ENCODE measurements at places on chromosomes 2 and 18.

DNA sequence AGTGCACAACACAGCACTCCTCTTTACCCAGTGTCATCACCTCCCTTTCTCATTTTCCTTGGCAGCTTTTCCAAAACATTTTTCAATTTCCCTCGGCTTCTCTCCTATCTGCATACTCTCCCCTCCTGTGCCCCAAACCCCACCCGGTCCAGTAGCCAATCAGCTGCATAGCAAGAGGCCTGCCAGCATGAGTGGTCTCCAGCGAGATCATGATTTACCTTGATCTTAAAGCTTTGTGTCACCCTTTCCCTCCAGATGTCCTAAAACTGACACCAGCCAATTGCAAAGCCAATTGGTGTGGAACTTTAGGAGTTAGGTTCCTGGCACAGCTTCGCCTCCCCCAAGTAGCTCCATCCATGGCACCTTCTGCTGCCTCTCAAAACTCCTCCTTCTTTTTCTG, 45.2 kb upstream of the SH3RF3 start:
- DNase-seq, result no peak

DNA sequence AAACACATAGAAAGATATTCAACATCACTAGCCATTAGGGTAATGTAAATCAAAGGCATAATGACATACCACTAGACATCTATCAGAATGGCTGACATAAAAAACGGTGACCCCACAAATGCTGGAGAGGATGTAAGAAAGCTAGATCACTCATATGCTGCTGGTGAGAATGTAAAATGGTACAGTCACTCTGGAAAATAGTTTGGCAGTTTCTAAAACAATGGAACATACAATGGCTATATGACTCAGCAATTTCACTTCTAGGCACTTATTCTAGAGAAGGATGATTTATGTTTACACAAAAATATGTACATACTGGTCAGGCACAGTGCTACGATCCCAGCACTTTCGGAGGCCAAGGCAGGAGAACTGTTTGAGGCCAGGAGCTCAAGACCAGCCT, 87.3 kb downstream of the COLEC12 start:
- no peak for DNase-seq

- no peak for DNase-seq
These were observed 95.6 kb upstream of the NABP1 start for GRCh38 chr2:191582355-191582754.

DNA sequence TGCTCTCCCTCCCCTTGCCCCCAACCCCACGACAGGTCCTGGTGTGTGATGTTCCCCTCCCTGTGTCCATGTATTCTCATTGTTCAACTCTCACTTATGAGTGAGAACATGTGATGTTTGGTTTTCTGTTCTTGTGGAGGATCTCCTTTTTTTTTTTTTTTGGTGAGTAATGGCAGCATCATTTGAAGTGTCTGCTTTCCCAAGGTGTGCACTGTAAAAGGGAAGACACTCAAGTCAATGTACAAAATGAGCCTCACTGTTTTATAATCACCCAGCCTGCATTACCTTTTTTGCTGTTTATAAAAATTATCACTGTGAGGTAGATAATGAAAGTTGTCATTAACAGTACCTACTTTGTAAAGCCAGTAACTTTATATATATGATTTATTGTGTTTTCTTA, 56.9 kb downstream of the INSIG2 start:
- DNase-seq, result no peak

GRCh38 chr2:74072565-74072964, 75.1 kb downstream of the BOLA3 start:
- no peak for DNase-seq

DNA sequence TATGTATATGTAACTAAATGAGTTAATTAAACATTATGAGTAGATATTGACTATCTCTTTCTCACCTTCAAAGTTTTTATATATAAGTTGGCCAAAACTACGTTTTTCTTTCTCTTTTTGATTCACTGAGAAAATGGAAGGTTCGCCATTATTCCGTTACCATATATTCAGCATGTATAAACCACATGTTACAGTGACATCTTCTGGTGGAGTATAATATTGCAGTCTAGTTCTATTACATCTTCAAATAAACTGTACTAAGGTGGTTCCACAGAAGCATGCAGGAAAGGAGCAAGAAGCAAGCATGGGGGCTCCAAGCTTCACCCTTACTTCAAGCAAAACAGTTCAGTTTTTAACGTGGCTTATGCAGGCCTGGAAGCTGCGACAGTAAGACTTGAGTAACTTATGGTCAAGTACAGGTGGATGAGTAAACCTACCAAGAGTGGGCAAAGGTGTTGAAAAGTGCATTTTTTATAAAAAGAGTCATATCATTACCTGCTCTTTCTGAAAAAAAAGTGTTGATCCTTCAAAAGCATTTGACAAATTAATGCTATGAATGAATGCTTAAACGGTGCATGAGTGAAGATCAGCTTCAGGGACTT, 129.8 kb upstream of the RAB6C start:
- DNase-seq, result peak; percentile 75

DNA sequence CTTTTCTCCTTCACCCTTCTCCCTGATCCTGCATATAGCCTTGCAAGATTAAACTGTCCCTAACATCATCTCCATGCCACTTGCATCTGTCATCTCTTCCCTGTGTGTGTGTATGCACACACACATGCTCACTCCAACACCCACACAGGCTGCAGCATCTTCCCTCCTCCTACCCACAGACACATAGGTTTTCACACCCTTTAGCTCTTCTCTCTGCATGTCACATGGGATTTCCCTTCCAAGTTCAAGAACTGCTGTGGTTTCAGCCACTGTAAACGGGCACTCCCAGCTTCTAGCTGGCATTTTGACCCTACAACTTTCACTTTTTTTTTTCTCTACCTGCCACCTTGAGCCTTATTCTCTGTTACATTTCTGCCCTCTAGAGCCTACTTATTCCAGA, 6.4 kb downstream of the CELF4 start:
- DNase-seq, result no peak

DNA sequence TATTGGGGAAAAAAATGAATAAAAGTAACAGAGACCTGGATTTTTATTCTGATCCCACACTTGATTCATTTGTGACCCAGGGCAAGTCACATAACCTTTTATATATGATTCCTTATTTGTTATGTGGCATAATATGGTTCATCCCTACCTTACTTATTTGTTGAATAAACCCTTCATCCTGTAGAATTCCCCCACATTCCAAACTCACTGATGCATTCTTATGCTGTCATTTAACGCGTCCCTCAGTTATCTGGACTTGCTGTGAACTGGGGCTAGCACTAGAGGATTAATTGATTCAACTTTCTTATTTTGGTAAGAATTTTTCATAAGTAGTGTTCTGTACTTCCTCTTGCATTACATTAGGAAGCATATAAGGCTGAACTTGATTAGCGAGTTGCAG, 384.7 kb upstream of the RAB12 start:
- DNase-seq, result no peak

- DNase-seq, result no peak
These were observed 246.4 kb downstream of the KLHL29 start for GRCh38 chr2:23631389-23631788.

- DNase-seq, result no peak
These were observed 448.2 kb downstream of the METTL4 start for GRCh38 chr18:2123077-2123476.

DNA sequence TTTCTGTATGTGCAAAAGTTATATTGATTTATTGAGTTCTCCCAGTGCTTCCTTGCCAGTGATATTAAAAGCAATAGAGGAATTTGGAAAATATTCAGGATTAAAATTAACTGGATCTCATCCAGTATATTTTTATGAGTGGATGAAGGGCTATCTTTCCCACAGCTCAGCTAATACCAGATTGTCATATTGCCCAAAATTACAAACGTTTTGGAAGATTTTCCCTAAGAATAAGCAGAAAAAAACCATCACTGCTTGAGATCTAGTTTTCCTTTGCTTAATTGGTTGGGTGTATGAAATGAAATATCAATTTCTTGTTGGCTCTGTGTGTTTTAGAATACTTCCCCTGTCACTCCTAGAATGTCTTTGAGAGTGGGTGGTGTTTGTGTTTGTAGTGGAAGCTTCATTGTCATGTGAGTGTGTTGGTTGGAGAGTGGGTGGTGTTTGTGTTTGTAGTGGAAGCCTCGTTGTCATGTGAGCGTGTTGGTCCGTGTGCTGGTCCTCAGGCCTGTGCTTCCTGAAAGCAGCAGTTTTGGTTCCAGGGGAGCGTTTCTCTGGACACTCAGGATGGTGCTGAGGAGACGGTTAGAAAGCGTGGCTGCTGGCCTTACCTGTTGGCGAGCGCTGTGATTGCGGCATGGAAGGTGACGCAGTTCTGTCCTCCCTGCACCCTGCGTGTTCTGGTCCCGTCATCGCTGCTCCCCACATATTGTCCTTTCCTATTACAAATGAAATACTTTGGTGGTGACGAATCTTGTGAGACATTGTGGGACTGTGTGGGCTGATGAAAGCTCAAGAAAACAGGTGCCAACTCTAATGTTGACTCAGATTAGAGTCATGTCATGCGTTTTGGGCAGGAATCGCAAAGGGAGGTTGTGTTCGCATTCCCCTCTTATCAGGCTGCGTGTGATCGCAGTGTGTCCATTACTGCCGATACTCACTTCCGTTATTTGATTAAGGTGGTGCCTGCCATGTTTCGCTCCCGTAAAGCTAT, 12.4 kb downstream of the ASB1 start:
- peak; percentile 78 for DNase-seq

GRCh38 chr2:241570961-241571581, 12.5 kb downstream of the BOK start:
- no peak for DNase-seq

GRCh38 chr2:200338692-200339091, 32.2 kb downstream of the SPATS2L start:
- DNase-seq, result no peak

DNA sequence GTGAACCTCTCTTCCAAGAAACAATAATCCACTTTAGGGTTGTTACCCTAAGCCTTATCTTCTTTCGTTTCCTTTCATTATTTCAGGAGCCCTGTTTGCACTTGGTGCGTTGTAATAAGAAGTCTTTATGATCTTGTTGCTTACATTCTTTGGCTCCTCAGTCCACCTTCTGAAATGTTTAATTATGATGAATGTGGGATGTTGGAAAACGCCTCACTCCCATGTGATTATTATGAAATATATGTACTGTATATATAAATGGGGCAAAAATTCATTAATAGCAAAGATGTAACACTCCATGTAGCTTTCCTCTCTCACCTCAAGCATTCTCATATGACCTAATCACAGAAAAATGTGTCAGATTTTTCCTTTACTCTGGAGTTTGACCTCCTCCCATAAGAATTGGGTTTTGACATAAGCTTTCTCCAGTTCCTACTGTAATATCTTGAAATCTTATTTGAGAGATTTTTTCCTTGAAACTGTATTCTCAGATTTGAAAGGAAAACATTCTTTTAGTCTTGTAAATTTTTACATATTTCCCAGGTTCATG, 397.2 kb upstream of the FANCL start:
- DNase-seq, result no peak

GRCh38 chr2:57908736-57909161, 137.9 kb upstream of the VRK2 start:
- no peak for DNase-seq

GRCh38 chr2:860259-860855, 90.3 kb upstream of the SNTG2 start:
- no peak for DNase-seq

DNA sequence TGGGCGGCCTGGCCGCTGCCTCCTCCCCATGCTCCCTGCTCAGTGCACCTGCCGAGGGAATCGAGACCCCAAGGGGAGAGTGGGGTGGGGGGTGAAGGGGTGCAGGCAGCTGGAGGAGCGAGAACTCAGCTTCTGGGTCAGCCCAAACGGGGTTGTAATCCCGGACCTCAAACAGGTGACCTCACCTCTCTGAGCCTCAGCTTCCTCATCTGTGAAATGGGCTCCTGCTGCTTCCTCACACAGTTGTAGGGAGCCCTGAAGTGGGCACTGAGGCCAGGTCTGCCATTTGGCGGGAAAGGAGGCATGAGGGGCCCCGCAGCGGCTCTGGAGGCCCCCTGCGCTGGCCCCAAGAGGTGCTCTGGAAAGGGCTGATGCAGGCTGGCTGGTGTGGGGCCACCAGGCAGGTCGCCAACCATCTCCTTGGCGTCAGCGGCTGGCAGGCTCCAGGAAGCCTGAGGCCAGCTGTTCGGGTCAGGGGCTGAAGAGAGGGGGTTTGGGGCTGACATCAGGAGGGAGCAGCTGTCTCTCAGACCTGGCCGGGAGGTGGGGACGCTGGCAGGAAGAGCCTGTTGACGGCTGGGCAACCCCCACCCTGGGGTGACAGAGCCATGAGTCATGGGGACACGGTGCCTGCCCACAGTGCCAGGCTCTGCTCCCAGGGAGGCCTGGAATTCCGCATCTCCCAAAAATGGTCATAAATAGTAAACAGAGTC, 4.9 kb downstream of the KLHL30 start:
- DNase-seq, result peak; percentile 49

- no peak for DNase-seq
These were observed 20.7 kb upstream of the FRZB start for GRCh38 chr2:182887093-182887492.

DNA sequence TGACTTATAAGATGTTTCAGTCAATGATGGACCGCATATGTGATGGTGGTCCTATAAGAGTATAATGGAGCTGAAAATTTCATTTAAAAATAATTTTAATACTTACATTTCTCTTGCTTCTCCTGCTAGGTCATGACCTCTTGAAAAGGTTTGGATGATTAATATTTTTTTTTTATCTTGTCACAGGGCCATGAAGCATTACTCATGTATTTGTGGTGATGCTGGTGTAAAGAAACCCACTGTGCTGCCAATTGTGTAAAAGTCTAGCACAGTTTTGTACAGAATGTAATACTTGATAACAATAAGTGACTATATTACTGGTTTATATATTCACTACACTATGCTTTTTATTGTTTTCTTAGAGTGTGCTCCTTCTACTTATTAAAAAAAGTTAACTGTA, 124.2 kb upstream of the CELF4 start:
- DNase-seq, result no peak

GRCh38 chr2:160920791-160921303, 239.4 kb upstream of the TANK start:
- DNase-seq, result peak; percentile 94

DNA sequence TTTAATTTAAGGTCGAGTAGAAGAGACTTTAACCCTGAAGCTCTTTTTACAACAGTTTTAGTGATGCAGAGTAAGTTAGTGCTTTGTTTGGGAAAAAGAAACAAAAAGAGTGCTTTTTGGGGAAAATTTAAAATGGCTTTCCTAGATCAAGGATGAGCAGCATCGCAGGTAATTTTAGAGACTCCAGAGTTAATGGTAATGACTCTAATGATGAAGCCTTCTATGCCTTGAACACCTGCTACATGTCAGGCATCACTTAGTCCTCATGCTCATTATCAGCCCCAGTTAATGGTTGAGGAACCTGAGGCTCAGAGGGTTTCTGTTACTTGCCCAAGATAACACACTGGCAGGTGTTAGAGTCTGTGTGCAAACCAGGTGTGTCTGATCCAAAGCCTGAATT, 167.8 kb downstream of the ACOXL start:
- no peak for DNase-seq

- DNase-seq, result peak; percentile 70
These were observed 80.0 kb downstream of the EXOC6B start for GRCh38 chr2:72745679-72746368.

GRCh38 chr2:105943977-105944376, 199.3 kb downstream of the NCK2 start:
- DNase-seq, result no peak

- DNase-seq, result no peak
These were observed 13.0 kb upstream of the APCDD1 start for GRCh38 chr18:10441472-10441871.

GRCh38 chr2:238433941-238434845, 7.5 kb downstream of the ASB1 start:
- DNase-seq, result no peak

GRCh38 chr2:222730366-222730999, 59.0 kb downstream of the MOGAT1 start:
- DNase-seq, result no peak
